Thyroid gland (tissue), 4 donors: ENCODE measurements at places on chromosomes 16 and 17. TPM values are rescaled to one million over a fixed set of nuclear protein-coding genes. Genes with fewer than 3 reads are reported as not detected.

DNA sequence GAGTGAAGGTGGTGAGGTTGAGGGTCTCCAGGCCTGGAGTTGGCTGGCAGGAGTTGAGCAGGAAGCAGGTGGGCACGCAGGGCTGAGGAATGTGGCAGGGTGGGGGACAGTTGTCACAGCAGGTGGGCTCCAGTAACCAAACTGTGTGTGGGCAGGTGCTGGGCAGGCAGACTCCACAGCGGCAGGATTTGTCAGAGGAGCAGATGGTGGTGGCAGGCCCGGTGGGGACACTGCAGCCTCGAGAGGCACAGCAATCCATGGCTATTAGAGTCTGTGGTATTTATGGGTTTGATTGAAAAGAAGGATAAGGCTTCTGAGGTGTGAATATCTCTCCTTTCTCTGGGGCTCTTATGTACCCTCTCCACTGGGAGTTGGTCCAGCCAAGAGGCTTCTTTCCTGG is at the start of gene KRTAP3-3:
TSS of gene KRTAP3-3 (minus strand) at position 326 of the 400 bp plus-strand sequence. CDS start at position 259, 67 bp downstream.
- DNase-seq, result no peak
- H3K36me3 ChIP-seq, result no peaks in the 10 kb centered on the region
- no peak within 1 kb of the TSS for H3K4me3 ChIP-seq
- no peaks in the 10 kb centered on the region for H3K27me3 ChIP-seq
- no peaks in the 10 kb centered on the region for H3K4me1 ChIP-seq

- no peaks in the 10 kb centered on the region for H3K36me3 ChIP-seq
- H3K4me1 ChIP-seq, result no peaks in the 10 kb centered on the region
- no peaks in the 10 kb centered on the region for H3K27me3 ChIP-seq
- no peak for DNase-seq
- H3K27ac ChIP-seq, result no peak overlapping the region
Measured at GRCh38 chr17:70157151-70157550, 12.2 kb upstream of the KCNJ2 start.

DNA sequence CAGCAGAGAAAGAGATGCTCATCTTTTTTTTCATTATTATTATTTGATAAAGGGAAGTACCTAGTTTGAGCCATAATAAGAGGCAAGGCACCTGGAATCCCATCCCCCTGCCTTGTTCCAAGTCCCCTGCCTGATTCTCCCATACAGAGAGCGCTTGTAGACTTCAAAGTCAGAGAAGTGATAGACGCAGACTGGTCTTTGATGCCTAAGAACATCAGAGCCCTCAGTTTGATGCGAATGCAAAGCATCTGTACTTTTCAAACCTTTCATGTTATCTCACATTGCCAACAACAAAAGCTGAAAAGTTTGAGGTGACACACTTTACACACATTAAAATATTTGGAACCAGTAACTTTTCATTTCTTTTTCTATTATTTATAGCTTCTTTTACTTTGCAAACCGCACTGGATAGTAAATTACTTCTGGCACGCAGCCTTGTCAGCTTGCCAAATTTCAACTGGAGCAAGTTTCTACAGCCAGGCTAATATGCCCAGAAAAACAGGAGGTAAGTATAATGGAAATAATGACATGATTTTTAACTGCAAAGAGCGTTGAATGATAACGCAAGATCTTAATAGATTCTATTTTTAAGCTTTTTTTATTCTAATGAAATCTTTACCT is 5.9 kb upstream of the UTP6 start:
- no peak overlapping the region for H3K4me3 ChIP-seq
- H3K27me3 ChIP-seq, result no peaks in the 10 kb centered on the region
- no peaks in the 10 kb centered on the region for H3K36me3 ChIP-seq
- no peaks in the 10 kb centered on the region for H3K4me1 ChIP-seq

GRCh38 chr16:2019518-2019920 is at the start of gene NPW:
NPW (plus strand) TSS chr16:2019785.
- H3K4me1 ChIP-seq, result peaks cover 29% of the 10 kb centered on the region
- H3K27ac ChIP-seq, result no peak within 1 kb of the TSS
- H3K27me3 ChIP-seq, result peaks cover 7% of the 10 kb centered on the region
- DNase-seq, result peak; percentile 29
- no peak within 1 kb of the TSS for H3K4me3 ChIP-seq

- H3K27me3 ChIP-seq, result no peaks in the 10 kb centered on the region
- H3K4me3 ChIP-seq, result no peak overlapping the region
- DNase-seq, result no peak
Measured at GRCh38 chr16:1042866-1043265, 29.7 kb upstream of the SSTR5 start.

GRCh38 chr17:57405491-57406072 is 149.3 kb downstream of the MSI2 start:
- peak overlapping the region; percentile 88 for H3K27ac ChIP-seq
- no peaks in the 10 kb centered on the region for H3K36me3 ChIP-seq
- no peak overlapping the region for H3K4me3 ChIP-seq
- DNase-seq, result no peak

- no peak overlapping the region for H3K4me3 ChIP-seq
- H3K27ac ChIP-seq, result no peak overlapping the region
- no peak for DNase-seq
- H3K27me3 ChIP-seq, result no peaks in the 10 kb centered on the region
- no peaks in the 10 kb centered on the region for H3K36me3 ChIP-seq
Measured at GRCh38 chr17:52606590-52606989, 448.1 kb upstream of the CA10 start.

DNA sequence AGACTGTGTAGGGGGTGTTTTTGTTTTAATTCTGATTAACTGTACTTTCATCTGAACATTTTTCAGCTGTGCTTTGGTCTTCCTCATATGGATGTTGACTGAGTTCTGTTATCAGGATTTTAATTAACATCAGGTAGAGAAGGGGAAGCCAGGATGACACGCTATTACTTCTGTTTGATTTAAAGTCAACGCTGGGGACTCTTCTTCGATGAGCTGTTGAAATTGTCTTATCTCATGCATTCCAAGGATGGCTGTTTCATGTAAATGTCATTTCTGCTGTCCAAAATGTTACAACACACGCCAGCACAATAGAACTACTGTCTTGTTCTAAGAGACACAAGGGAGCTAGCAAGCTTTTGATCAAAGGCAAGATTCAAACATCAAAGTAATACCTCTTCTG is 263.3 kb upstream of the CDH5 start:
- H3K4me1 ChIP-seq, result no peaks in the 10 kb centered on the region
- no peak overlapping the region for H3K27ac ChIP-seq
- no peaks in the 10 kb centered on the region for H3K27me3 ChIP-seq
- DNase-seq, result no peak
- no peaks in the 10 kb centered on the region for H3K36me3 ChIP-seq

- H3K4me3 ChIP-seq, result no peak overlapping the region
- H3K4me1 ChIP-seq, result peaks cover 10% of the 10 kb centered on the region
- H3K27ac ChIP-seq, result no peak overlapping the region
Measured at GRCh38 chr17:31803494-31804213, 55.4 kb downstream of the COPRS start.

DNA sequence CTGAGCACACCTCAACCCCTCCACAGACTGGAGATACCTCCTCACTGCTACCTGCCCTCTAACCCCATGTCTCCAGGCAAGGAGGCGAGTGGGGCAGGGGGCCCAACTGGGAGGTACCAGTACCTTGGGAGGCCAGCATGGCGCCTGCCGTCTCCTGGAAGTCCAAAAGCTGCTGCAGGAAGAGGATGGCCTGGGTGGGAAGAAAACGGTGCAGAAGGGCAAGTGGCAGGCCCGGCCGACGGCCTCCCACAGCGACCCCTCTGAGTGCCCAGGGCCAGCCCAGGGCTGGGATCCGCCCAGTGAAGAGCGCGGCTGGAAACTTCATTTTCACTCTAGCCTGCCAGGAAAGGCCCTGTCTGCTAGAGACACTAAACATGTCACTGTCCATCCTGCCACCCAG is 8.5 kb downstream of the ZACN start:
- H3K4me1 ChIP-seq, result no peaks in the 10 kb centered on the region
- H3K27ac ChIP-seq, result no peak overlapping the region
- DNase-seq, result no peak
- H3K27me3 ChIP-seq, result no peaks in the 10 kb centered on the region

GRCh38 chr16:85778873-85779272 is 20.5 kb downstream of the EMC8 start:
- peaks cover 10% of the 10 kb centered on the region for H3K4me1 ChIP-seq
- no peaks in the 10 kb centered on the region for H3K27me3 ChIP-seq
- H3K27ac ChIP-seq, result no peak overlapping the region
- no peak overlapping the region for H3K4me3 ChIP-seq
- no peak for DNase-seq
- peaks cover 26% of the 10 kb centered on the region for H3K36me3 ChIP-seq

TMEM92 gene
- not detected for total RNA-seq

GRCh38 chr17:59838052-59838916 is 54.5 kb downstream of the TUBD1 start:
- no peaks in the 10 kb centered on the region for H3K27me3 ChIP-seq
- DNase-seq, result no peak
- peaks cover 18% of the 10 kb centered on the region for H3K4me1 ChIP-seq

WNT3 gene
- total RNA-seq, result 0.75 TPM

MARVELD3 gene
- total RNA-seq, result 10.4 TPM

PDE6G gene
- not detected for total RNA-seq

DNA sequence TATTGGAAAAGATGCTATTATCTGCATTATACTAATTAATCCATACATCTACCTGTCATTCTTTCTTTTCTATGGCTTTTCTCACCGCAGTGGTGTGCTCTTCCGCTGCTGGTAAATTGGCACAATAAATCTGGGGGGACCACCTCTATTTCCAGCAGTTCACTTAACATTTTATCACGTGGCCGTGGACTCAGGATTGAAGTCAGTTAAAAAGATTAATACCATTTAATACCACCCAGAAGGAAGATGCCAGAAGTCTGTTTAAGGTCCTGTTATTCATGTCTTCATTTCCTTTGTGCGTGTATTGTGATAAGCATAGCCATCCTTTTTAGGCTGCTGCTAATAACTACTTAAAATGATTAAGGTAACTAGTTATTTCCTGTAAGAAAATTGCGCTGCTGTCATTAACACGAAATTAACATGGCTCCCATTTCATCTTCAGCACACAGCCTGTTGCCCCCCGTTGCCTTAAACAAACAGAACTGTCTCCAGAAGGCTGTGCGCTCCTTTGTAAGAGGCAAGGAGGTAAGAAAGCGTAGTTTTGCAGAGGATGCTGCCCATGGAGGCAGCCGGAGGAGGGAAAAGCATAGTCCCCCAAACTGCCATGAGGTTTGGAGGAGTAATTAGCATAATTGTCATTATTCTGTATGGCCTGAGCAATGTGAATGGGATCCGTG is 414.4 kb downstream of the UTP18 start:
- no peak for DNase-seq
- no peaks in the 10 kb centered on the region for H3K4me1 ChIP-seq
- H3K27ac ChIP-seq, result no peak overlapping the region
- H3K27me3 ChIP-seq, result no peaks in the 10 kb centered on the region

DNA sequence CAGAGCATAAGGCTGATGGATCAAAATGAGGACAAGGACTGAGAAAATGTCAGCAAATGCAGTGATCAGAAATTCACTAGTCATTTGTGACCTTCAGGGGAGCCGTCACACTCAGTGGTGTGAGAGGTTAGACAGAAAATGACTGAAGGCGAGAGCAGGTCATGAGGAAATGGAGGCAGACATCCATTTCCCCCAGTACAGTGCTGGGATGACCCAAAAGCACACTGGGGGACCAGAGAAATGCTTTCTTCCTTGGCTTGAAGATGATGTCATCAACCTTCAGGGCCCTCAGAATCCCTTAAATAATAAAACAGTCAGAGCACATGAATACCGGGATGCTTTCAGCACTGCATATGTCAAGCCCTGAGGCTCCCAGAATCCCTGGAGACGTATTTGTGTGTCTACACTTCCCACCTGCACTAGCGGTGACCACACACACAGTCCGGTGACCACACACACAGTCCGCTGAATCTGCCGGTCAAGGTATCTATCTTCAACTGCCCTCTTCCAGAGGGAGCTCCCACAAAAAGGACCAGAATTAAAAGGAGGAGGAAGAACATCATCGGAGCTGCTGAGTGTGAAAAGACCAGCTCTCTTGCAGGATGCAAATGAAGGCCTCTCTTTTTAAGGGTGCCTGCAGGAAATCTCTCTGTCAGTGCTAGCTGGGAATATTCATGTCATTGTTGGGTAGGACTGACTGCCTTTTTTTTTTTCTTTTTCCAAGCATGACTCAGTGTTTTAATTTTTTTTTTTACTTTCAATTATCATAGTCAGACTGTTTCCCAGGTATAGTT is 8.2 kb downstream of the UBE2O start:
- H3K4me3 ChIP-seq, result no peak overlapping the region
- peak overlapping the region; percentile 56 for H3K27ac ChIP-seq
- no peak for DNase-seq
- peaks cover 50% of the 10 kb centered on the region for H3K4me1 ChIP-seq

DNA sequence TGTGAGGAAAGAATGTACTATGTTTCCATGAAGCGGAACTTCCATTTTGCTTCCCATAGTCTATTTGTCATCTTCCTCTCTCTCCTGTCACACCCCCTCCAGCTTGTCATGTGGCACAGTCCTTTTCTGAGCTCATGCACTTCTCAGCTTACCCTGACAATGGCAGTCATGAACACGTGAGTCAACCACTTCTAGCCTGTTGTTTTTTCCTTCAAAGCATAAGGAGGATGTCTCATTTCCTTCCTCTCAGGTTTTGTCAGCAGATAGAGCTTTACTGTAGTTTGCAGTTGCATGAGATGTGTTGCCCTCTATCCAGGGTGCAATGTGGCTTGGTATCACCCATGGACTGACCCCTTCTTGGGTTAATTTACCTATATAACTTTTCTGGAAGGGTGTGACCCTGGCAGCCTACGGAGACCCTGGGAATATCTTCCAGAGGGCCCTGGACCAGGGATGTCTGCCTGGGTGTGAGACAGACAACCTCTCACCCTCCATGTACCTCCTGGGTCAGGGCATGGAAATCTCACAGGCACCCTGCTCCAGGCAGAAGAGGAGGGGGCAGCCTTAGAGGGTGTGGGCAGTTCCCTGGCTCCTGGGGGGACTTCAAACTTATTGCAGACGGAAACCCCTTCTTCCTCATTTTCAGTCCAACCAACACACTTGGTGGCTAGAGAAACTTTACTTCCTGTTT is 4.0 kb upstream of the ZNF267 start:
- no peak overlapping the region for H3K4me3 ChIP-seq
- peaks cover 11% of the 10 kb centered on the region for H3K4me1 ChIP-seq
- no peaks in the 10 kb centered on the region for H3K36me3 ChIP-seq
- H3K27ac ChIP-seq, result no peak overlapping the region

DNA sequence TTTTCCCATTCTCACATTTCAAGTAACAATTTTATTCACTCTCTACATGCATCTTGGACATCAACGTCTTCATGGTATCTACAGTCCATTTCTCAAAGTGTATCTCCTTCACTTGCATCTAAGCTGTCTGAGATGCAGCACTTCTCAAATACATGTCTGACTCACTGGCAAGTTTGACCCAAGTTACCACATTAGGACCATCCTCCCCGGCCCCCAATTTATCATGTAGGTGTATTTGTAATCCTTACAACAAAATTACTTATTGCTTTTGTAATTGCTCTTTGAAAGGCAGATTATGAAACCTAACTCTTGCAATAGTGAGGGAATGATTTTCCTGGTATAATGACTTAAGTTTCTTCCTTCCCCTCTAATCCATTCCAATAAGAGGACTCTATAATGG is 28.9 kb upstream of the ULK2 start:
- no peak overlapping the region for H3K4me3 ChIP-seq
- H3K27ac ChIP-seq, result no peak overlapping the region
- H3K36me3 ChIP-seq, result no peaks in the 10 kb centered on the region
- no peaks in the 10 kb centered on the region for H3K27me3 ChIP-seq
- DNase-seq, result no peak
